CD4-positive, alpha-beta T cell (primary cell): ENCODE measurements at places on chromosomes 6 and 20.
A peak's percentile ranks its signal among the peaks of the same experiment; 100 is the strongest.

DNA sequence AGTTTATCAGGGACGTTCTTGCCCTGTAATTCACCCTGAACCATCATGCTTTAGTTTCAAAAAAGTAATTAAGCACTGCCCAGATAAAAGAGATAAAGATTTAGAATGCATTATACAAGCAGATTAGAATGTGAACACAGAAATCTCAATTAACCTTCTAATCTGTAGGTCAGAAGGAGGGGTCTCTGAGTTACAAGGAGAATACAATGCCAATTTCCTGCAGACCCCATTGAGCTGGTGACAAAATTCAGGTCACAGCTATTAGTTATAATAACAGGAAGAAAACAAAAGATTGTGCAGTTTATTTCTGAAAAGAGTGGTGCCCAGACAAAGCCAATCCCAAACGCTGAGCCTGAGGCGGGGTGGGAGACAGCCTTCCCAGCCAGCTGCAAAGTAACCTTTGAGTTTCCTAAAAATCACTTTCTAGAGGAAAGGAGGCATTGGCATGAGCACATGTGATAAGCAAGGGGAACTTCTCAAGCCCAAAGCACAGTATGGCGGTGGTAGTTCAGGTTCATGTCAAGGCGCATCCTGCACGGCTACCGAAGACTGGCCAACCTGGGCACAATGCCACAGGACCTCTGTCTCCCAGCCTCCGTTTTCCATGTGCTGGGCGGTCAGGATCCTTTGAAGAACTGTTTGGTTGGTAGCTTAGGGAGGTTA lies 192.5 kb downstream of the TTLL2 start:
- no peak for DNase-seq

DNA sequence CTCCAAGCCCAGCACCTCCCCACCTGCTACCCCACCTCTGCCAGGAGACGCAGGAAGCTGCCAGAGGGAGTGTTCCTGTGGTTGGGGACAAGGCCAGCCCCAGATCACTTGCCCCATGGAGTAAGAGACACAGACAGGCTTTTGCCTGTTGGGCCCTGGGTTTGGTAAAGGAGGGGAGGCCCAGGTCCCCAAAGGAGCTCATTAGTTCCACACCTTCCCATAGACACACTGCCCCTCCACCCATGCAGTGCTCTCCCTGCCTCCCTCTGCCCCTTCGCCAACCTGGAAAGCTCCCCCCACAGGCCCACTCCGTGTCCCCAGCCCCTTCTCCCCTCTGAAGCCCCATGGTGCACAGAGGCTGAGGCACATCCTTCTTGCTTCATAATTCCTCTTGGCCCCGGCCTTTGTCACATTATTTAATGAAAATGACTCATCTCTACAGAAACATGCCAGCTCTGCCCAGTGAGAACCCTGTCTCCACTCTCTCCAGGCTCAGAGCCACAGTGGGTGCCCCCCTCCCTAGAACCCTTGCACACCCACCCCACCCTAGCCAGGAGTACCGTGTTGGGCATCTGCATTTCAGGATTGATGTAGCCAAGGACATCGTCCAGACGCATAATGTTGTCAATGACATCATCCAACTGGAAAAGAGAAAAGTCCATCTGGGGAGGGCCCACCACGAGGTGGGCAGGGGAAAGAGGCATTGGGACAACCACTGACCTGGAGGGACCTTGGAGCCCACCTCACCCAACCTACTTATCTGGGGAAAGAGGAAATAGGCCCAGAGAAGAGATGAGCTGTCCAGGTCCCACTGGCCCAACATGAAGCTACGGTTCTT lies 46.0 kb downstream of the TFEB start:
- DNase-seq, result no peak

GRCh38 chr6:4574007-4574406 lies 202.2 kb upstream of the CDYL start:
- no peak for DNase-seq

DNA sequence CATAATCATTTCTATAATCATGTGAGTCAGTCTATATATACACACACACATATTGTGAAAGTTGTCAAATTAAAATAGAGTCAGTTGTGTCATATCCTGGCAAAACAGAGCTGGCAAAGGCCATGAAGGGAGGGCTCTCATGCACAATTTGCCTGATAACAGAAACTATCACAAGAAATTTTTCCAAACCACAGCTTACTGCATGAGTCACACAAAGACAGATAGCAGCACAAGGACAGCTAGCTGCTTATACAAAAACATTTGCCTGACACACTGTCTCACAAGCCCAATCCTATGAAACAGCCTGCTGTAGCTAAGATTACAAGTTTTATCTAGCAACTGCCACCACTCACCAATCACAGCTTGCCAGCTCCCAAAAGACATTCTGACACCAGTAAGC lies 848.5 kb upstream of the MAN1A1 start:
- no peak for DNase-seq

- no peak for DNase-seq
Measured at GRCh38 chr6:79526897-79527296, 10.3 kb downstream of the LCA5 start.

GRCh38 chr6:83609248-83609647 lies 96.9 kb downstream of the PRSS35 start:
- no peak for DNase-seq

DNA sequence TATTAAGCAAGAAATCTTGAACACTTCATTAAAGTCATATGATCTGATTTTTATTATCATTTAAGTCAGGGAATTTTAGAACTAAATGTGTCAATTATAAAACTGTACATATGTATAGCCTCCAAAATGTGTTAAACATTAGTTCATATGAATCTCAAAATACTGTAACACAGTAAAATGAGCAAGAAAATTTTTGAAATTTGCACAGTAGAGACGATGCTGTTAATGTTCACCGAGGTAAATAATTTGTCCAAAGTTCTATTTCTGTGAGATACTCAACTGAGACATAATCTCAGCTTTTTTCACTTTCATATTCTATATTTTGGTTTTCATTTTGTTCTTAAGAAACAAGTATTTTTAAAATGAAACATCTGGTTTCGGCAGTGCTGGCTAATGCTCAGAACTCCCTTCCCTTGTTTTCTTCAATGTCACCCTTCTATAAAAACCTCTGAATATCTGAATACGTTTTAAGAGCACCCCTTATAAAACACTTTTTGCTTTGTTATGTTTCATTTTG lies 353.1 kb downstream of the LAMA2 start:
- no peak for DNase-seq

- no peak for DNase-seq
Measured at GRCh38 chr20:49288784-49289696, 11.2 kb upstream of the ZNFX1 start.

- no peak for DNase-seq
Measured at GRCh38 chr6:36979347-36979742, 6.7 kb downstream of the MTCH1 start.

DNA sequence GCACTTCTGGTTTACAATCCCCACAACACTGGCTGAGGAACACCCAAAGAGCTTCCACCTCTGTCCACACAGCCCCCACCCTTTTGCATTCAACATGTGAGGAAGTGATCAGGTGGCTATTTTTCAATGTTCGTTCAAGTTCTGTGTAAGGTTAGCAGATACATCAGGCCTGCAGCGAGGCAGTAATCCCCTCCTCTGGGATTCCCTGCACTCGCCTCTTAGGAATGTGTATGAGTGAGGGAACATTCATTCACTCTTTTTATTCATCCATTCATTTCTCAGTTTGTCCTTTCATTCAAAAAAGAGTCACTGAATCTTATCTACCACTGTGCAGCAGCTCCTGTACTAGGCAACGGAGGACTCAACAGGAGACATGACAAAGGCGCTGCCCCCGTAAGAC lies 236.4 kb upstream of the PRDM1 start:
- no peak for DNase-seq

- DNase-seq, result peak; percentile 42
Measured at GRCh38 chr6:29628419-29629281, 4.3 kb downstream of the GABBR1 start.

DNA sequence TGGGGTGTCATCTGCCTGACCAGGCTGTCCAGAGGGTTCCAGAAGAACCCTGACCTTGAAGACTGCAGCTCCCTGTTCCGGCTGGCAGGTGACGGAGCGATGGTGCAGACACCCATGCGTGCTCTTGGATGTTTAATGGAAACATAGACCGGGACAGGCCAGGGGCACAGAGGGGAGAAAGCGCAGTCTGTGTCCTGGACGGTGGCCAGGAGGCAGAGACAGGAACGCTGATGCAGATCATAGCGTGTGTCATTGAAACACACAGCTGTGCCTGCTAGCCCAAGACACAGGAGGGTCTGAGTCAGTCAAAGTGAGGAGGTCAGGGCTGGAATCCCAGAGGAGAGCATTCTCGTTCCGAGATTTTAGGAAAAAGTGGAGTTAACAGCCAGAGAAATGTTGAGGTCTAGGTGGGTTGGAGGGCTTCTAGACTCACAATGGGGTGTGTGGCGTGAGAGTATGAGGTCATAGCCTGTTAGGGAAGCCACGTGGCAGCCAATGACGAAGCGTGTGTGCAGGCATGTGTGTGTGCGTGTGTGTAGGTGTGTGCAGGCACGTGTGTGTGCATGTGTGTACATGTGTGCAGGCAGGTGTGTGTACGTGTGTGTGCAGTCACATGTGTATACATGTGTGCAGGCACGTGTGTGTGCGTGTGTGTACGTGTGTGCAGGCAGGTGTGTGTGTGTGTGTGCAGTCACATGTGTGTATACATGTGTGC lies 167.0 kb downstream of the ERMARD start:
- no peak for DNase-seq

DNA sequence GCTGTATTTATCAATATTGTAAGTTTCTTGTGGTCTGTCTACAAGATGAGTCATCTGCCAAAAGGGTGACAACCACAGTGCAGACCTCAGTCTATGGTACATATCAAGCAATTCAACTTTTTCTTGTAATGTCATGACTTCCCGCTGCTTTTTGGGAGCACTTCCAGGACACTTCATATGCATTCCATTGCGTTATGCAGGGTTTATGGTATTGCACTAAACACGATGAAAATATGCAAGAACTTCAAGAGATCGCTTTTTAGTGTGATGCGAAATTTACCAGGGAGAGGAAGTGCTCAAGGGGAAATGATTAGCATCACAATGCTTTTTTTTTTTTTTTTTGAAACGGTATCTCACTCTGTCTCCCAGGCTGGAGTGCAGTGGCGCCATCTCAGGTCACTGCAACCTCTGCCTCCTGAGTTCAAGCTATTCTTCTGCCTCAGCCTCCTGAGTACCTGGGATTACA lies 166.5 kb downstream of the TFAP2A start:
- DNase-seq, result no peak
